ENCODE measurements at places on chromosomes 11 and 22.

DNA sequence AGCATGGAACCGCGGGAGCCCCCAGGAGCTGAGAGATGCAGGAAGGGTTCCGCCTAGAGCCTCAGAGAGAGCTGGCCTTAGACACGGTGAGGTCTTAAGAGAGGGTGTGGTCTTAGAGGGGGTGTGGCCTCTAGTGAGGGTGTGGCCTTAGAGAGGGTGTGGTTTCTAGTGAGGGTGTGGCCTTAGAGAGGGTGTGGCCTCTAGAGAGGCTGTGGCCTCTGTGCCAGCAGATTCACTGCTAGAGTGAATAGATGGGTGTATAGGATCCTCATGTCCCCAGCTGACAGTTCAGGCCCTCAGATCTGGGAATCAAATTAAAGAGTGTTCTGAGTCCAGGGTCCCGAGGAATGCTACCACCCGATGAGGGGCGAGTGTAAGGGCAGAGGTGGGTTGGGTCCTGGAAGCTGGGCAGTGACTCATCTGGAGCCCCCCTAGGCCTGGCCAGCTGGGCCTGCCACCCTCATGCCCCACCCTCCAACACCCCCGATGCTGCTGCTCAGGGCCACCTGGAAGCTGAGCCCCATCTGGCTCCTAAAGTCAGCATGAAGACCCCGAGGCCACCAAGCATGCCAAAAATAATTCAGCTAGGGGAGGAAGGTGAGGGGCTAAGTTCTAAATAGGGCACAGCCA lies 49.5 kb downstream of the IGF2 start:
- DNase-seq: peak; percentile 39

DNA sequence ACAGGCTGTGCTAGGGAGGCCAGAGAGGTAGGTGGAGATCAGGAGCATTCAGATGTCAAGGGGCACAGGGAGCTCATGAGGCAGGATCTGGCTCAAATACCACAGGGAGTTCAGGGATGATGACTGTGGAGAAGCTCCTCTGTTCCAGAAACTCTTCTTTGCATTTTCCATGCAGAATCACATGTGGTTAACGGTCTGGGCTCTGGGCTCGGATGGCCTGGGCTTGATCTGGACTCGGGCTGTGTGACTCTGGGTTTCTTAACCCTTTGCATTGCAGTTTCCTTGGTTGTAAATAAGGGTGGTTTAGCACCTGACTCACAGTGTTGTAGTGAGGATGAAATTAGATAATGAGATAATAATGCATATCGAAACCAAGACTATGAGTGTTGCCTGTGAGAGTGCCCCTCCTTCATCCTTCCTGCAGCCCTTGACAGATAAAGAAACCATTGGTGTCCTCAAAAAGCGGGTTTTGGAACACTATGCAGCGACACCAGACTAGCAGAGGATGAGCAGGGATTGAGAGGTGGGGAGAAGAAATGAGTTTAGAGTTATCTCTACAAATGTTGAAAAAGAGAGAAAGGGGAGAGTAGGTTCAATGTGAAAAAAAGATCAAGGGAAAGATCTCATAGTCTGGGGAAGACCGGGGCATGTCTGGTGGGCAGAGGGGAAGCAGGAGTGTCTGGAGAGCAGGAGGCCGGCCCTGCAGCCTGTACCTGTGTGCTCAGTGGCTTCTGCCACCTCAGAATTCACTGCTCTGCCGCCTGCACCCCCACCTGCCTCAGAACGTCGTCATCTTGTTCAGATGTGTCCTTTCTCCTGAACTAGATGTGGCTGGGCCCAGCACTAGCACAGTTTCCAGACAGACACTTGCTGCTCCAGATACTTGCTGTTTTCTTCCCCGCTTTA lies 197.8 kb upstream of the SORL1-AS1 start:
- DNase-seq: peak; percentile 27

GRCh38 chr11:112977755-112978154 lies 16.5 kb downstream of the NCAM1 start:
- DNase-seq: no peak

- no peak for DNase-seq
These were observed 2.7 kb upstream of the SDF2L1 start for GRCh38 chr22:21639359-21639758.

DNA sequence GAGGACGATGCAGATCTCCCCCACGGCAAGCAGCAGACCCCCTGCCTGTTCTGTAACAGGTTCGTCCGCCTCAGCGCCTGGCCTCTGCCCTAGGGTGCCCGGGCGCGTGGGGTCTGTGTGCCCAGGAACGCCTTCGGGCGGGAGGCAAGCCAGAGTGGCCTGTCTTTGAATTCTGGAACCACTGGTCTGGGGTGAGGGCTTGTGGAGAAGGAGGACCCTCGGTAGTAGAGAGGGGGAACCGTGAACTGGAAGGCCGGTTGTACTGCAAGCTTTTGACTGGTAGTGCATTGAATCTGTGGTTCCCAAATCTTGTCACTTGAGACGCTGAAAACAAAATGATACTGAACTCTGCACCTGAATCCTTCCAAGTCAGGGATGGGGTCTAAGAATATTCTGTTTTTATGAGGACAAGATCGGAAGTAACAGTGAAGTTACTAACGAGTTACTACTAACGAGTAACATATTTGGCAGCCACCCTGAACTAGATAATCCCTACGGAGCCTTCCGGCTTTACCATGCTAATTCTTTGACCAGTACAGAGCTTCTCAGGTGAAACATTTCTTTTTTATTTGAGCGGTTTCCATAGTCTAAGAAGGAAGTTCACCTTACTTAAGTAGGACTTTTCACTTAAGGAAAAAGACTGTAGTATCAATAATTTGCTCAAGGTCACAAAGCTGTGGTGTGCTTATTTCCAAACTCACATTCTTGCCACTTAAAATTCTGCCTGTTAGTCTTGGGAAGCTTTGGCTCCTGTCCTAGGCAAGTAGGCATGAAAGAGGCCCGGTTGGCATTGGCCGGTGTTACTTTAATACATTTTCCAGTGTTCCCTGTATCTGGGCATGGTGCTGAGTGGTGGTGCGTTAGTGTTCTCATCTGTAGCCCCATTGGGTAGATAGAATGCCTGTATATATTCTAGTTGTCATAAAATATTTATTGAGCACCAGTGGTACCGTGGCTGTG lies 860 bp downstream of the PRMT3 start:
- DNase-seq: no peak

DNA sequence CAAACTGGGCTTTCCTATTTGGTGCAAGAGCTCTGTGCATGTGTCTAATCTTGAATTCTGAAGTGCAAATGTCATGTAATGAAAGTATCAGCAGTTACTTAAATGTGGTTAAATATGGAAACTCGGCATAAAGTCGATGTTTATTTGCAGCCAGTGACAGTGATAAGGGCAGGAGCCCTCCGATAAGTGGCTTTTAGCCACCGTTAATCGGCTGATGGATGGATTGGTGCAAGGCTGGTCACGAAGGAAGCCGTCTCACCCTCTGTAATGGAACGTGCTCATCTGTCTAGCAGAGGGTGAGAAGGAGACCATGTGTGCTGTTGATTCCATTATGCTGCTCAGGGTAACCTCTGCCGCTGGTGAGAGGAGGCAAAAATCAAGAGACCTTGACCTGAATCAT lies 121.8 kb upstream of the PAX6 start:
- DNase-seq: no peak

GRCh38 chr11:58579192-58580129 lies 598 bp downstream of the ZFP91 start:
- peak; percentile 94 for DNase-seq

Measured in activated naive CD4-positive, alpha-beta T cell treated with anti-CD3 and anti-CD28 coated beads, Interleukin-2, amount 10 ng/mL, durations not matched to agents 7 days and 5 days (primary cell).